ENCODE measurements at places on chromosomes 1 and 21.

GRCh38 chr1:166039436-166040201 lies 127.2 kb downstream of the FAM78B start:
- DNase-seq: no peak

GRCh38 chr1:73359001-73359400 lies 839.0 kb downstream of the LRRIQ3 start:
- no peak for DNase-seq

DNA sequence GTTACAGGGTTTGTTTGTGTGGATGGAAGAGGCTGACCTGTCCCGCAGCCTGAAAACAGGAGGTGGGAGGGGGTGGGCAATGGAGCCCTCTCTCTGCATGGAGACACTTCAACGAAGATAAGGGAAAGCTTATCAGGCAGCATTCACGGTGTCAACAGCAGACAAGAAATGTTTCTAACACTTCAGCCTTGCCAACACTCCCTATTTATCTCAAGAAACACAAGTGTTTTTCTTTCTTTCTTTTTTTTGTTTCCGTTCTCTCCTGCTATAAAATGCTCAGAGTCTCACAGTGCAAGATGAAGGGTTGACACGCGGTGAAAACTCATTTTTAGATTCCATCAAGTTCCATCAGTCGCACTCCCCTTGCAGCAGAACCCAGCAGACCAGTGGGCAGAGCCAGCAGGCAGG lies 594.4 kb downstream of the MATN1 start:
- DNase-seq: no peak

DNA sequence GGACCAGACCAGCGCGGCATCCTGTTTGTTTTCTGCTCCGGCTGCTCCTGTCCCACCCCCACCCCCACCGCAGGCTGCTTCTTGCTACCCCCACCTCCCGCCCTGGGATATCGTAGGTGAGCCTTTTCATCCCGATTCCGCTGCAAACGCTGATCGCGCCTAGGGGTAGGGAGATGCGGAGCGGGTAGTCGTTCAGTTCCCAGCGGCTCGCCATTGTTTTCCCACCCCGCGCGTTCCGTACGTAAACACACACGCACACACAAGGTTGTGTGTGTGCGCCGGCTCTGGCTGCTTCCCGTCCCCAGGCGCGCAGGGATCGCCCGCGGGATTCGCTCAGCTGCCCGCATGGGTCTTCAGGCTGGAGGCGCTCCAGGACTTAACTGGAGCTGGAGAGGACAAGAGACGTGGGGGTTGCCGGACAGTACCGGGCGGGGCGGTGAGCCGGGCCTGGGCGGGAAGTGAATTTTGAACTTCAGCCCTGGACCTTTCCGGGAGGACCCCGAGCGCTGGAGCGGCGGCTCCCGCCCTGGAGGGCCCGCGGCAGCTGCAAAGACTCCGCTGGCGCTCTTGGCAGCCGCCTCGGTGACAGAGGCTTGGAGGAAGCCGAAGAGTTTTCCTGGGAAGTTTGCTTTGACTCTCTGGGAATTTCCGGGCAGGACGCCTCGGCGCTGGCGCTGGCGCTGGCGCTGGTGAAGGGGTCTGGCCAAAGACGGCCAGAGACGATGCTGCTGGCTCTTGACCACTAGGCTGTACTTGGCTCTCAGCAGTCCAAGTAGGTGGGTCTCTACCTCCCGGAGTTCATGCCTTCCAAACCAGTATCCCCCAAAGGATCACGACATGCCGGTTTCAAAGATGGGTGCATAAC lies 1.6 kb downstream of the SOX13 start:
- DNase-seq: no peak

- no peak for DNase-seq
These were observed 261.5 kb upstream of the VAMP3 start for GRCh38 chr1:7509598-7509997.

- no peak for DNase-seq
These were observed 43.0 kb downstream of the MACO1 start for GRCh38 chr1:25473653-25474225.

DNA sequence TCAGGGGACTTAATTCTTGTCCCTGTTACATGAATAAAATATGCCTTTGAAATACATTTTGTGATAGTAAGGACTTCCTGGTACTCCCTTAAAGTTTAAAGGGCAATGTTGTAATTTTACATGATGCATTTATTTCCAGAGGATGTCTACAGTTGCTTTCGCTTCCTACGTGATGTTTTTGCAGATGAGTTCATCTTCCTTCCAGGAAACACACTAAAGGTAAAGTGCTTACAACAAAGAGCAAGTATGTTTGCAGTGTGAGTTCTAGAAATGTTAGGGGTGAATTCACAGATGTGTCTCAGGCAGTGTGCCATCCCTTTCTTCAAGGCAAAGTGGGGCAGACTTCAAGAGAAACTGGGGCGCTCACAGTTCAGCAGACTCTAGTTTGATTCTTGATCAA lies 31.2 kb downstream of the GNPAT start:
- no peak for DNase-seq

DNA sequence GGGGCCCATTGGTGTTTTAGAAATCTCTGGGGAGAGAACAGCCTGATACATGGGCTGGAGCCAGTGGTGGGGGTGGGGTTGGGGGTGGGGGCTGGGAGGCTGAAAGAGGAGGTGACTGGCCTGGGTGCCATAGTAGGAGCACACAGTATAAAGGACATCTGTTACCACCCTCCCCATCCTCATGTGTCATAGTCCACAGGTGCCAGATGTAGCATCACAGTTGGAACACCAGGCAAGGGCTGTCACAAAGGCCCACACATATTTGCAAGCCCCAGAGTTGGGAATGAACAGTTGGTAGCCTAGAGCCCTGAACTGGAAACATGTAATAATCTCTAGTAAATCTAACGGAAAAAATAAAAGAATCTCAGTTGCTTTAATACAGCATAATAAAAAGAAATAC lies 55.1 kb upstream of the CR2 start:
- no peak for DNase-seq

GRCh38 chr1:194300776-194301175 lies 1114.4 kb upstream of the B3GALT2 start:
- DNase-seq: no peak

- DNase-seq: no peak
These were observed 6.1 kb upstream of the RNF223 start for GRCh38 chr1:1080122-1080757.

DNA sequence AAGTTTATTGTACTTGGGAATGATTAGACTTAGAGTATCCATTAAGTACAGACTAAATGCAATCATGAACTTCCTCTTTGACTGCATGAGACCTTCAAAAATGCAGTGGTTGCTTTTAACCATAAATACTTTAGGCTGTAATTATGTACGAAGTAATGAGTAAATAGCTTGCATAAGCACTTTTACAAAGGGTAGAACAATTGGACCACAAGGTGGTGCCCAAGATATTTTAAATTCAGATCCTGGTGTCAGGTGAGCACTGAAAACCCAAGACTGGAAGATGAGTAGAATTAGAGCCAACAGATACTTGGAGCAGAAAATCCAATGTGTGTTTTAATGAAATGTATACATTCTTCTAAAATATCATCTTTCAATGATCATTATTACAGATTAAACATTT lies 43.4 kb upstream of the RHOU start:
- no peak for DNase-seq

GRCh38 chr1:55741516-55741915 lies 526.4 kb upstream of the USP24 start:
- no peak for DNase-seq

DNA sequence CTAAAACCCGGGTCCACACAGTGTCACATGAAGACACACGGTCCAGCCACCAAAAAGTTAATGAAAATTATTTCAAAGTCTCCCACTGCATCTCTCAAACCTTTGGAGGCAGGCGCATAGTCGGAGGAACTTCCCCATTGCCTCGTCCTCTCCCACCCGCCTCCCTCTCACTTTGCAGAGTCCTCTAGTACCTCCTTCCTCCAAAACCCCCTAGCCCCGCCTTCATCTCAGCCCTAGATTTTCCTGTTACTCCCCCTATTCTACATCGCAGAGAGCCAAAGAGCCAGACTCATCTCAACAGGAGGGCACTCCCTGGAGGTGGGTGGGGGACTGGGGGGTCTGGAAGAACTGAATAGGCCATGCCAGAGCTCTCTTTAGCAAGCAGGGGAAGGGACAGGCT lies 79.3 kb downstream of the DISP3 start:
- DNase-seq: no peak

DNA sequence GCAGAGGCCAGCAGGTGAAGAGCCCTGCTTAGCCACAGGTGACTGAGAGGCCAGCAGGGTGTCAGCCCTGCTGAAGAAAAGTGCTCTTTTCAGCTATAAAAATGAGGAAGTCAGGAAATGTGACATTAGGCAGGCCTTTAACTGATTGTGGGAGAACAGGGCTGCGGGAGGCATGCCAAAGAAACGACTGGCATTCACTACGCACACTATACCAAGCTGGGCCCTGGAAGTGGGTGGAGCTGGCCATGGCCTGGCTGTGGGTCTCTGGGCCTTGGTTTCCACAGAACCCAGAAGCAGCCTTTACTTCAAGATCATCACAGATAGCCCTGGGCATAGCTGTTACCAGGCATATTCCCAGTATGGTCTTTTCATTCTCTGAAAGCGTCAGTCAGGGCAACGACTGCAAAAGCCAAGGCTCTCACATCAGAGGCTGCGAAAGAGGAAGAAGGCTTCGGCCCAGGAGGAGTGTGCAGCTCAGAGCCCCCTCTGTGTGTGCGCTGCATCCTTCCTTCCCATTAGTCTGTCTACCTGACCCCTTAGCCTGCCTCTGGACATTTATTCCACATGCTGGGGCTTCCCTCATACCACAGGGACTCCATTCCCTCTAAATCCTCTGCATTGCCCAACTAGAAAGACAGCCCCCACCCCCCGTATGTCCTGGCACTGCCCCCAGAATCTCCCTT lies 14.3 kb downstream of the SLC2A1 start:
- DNase-seq: no peak

DNA sequence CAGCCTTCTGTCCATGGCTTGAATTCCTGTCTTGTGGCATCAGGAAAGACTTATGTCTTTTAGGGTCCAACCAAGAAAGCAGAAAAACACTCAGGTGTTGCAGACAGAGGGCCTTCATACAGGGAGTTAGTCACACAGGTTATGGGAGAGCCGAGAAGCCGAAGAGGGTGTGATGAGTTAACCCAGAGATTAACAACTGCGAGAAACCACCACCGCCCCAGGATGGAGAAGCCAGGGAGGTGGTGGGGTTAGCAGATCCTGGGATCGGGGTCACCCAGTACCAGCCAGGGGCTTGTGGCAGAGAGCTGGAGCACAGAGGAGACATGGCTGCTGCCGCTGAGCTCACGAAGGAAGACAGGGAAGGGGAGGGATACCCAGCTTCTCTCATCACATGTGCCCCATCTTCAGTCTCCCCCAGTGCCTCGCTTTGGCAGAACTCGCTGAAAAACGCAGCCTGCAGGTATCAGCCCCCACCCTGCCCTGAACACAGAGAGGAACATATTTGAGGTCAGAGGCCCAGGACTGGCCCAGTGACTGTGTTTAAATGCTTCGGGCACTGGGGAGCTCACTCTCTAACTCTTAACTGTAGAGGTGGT lies 58.7 kb downstream of the RUNX3 start:
- DNase-seq: no peak

DNA sequence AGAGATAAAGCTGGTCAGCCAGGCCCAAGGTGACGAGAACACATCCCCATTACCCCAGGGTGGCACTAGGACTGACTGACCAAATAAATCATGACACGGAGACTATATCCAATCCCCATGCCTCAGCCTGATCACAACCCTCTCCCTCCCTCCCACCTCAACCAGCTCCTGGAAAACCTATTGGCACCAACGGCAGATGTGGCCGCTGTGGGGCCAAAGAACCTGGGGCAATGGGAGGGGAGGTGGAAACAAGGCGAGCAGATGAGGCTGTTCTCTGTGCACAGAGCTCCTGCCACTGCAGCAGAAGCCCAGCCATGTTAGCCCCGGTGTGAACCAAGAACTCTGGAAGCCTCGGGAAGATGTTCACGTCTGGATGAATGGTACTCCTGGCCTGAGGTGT lies 77.6 kb downstream of the CD247 start:
- DNase-seq: no peak

DNA sequence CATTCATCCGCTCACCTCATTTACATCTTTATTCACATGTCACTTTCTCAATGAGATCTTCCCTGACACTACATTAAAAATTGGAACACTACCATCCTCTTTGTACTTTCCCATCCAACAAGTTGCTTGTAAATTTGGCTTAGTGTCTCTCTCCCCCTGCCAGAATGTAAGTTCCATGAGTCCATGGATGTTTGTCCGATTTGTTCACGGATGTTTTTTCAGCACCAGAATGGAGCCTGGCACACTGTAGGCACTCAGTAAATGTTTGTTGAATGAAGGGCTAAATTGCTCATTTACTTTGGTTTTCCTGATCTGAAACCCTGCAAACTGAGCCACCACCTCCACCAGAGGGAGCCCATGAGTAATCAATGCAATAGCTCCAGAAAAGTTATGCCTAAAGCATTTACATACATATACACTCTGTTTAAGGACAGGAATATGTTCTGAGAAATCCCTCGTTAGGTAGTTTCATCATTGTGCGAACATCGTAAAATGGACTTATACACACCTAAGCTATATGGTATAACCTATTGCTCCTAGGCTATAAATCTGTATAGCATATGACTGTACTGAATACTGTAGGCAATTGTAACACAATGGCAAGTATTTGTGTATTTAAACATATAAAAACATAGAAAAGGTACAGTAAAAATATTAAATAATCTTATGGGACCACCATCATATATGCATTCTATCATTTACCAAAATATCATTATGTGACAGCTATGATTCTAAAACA lies 2.8 kb upstream of the EYA3 start:
- no peak for DNase-seq

DNA sequence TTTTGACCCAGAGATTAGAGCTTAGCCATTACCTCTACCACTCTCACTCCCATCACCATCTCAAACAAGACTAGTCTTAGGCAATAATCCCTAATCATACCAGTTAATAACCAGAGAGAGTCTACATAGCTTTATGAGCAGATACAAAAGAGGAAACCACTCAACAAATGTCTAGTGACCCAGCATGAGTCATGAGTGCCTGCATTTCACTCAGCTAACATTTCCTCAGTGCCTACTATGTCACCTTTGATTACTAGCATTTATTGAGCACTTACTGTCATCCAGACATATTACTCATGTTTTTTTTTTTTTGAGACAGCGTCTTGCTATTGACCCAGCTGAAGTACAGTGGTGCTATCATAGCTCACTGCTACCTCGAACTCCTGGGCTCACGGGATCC lies 35.9 kb upstream of the GALNT2 start:
- no peak for DNase-seq

GRCh38 chr1:1387098-1388077 lies 11.7 kb downstream of the CCNL2 start:
- no peak for DNase-seq

GRCh38 chr1:207073906-207074820 lies 14.5 kb upstream of the C4BPB start:
- DNase-seq: no peak

All from esophagus squamous epithelium (tissue), 5 donors.